NAMALWA (cell line): ENCODE measurements at places on chromosomes 2 and 18.

DNA sequence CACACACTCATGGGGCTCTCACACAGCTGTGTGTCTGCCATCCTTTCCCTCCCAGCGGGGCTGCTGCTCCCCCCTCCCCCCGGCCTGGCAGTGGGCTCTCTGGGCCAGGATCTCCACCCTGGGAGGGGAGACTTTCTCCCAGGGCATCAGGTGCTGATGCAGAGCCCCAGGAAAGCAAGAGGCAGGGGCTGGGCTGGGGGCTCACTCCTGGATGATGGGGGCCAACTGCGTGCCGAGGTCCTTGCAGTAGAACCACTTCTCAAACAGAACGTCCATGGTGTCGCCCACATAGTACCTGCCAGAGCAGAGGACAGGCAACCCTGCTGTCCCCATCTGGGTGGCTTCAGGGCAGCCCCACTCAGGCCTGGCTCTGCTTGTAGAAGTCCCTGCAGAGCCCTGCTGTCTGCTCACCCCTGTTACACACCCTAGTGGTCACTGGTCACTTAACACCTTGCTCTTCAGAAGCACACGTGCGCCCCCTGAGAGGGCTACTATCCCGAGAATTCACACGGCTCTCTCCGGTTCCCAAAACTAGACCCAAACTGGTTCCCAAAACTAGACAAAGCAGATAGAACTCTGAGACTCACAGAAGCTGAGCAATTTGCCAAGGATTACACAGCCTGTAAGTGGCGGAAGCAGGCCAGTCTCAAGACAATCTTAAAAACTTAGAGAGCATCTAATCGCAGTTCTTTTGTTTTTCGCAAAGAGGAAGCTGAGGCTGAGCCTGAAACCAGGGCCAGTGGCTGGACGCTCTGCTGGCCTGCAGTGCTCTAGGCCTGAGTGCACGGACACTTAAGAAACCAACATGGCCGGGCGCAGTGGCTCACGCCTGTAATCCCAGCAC, 6.6 kb upstream of the OXER1 start:
- DNase-seq, result peak; percentile 70

- peak; percentile 60 for DNase-seq
Measured at GRCh38 chr2:120669121-120669952, 66.3 kb upstream of the GLI2 start.

DNA sequence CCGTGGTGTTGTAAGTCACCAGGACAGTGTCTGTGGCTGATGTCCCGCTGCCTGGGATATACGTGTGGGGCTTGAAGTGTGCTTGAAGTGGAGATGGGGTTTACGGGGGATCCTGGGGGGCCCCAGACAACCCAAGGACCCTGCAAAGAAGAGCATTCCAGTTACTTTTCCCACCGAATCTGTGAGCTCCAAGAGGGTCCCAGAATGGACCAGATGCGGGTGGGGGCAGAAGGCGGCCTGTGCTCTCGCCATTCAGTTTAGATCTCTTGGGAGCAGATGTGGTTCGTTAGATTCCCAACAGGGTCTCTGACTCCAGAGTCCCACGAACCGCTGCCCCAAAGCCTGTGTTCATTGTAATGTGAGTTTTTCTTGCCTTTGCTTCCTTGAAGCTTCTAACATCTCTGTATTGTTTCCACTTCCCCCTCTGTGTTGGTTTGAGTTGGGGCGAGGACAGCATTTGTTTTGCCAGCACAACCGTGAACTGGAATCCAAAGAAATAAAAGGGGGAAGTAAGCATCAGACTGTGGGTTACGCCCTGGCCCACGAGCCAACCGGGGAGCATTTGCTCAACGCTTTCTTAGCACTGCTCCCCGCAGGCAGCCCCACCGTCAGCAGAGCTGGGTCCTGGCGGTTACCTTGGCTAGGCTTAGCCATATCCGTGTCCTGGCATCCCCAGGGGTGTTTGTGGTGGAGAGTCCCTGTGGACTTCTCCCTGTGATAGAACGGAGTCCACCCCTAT, 92.1 kb downstream of the SH3BP4 start:
- DNase-seq, result no peak

DNA sequence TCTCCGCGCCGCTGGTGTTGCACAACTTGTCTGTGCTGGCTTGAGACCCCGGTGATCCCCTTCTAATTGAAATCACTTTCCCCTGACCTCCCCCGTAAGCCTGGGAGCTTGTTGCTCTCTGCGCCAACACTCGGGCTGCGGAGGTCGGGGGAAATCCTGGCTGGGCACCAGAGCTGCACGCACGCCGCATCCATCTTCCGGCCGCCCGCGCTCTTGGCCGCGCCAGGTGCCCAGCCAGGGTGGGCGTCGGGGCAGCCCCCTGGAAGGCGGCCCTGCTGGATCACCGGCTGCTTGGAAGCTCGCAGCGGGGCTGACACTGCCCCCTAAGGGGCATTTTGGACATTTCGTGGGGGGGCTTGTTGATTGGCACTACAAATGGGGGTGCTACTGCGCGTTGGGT, 280.3 kb upstream of the SKOR2 start:
- DNase-seq, result no peak

GRCh38 chr2:149061133-149061745, 22.7 kb downstream of the LYPD6B start:
- DNase-seq, result no peak

DNA sequence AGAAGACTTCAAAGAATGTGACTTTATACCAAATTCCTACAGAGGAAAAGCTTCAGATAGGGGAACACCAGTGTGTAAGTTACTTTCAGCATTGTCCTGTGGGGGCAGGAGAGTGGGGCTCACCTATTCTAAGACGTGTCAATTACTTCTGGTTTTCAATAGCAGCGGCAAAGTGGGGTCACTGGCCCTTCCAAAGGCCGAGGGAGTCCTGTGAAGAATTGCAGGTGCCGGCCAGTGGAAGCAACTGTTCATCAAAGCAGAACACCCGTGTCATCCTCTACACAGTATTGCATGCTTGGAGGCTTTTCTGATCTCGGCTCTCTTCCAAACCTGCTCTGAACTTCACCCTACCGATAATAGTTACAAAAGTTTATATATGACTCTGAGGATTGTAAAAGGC, 1176.5 kb upstream of the TMEFF2 start:
- no peak for DNase-seq

DNA sequence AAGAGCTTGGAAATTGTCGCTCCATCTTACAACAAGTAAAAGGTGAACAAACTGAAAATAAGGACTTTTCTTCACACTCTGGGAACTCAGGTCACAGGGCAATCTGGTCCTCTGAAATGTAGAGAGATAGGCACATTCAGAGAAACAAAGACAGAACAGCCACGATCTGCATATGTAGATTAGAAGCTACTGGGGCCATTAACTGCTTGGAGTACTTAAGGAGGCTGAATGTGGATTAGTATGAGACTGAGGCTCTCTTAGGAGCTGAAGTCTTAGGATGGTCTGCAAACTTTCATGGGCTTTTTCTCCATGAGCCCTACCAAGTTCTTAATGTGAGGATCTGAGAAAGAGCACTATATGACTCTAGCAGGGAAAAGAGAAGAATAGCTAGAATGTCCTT, 265.3 kb upstream of the NXPH2 start:
- DNase-seq, result no peak

GRCh38 chr2:152493417-152493816, 158.4 kb downstream of the FMNL2 start:
- no peak for DNase-seq

GRCh38 chr2:135741395-135742324, at the start of gene UBXN4:
UBXN4 (plus strand) TSS chr2:135741855; CDS start chr2:135741930, 75 bp downstream.
- DNase-seq, result peak; percentile 99

- DNase-seq, result no peak
Measured at GRCh38 chr2:203694191-203694590, 12.2 kb upstream of the CD28 start.

GRCh38 chr2:183495589-183496267, 371.5 kb downstream of the NUP35 start:
- peak; percentile 72 for DNase-seq

GRCh38 chr2:96534701-96535181, 1.8 kb upstream of the ARID5A start:
- DNase-seq, result no peak

DNA sequence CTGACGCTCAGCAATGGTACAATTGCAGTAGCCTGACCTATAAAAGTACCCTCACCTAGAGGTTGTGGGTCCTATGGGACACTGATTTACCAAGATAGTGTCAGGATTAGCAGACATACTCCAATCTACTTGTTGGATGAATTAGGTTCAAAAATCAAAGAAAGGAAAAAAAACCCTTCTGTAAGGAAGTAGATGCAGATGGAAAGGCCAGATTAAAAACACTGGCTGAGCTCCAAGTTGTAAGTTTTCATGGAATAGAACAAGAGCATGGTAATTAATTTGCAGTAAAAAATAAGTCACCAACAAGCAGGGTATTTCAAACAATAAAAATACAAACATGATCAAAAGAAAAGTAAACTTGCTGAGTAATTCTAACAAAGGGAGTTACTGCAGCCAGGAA, 26.4 kb downstream of the IDH1 start:
- no peak for DNase-seq

DNA sequence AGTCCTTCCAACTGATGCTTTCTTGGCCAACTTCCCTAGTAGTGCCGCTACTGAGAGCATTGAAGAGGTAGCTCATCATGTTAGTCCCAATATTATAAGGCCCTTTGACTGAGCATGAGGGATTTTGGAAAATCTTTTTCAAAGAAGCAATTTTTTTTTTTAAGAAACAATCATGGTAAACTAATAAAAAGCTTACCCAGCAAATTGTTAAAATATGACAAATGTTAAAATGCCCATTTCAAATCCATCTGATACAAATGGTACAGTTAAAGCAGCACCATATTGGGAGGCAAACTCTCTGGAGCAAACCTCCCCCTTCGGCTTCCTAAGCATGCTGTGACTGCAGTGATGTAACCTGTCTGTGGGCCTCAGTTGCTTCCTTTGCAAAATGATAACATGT, 135.6 kb downstream of the RTN4 start:
- DNase-seq, result no peak

GRCh38 chr2:222897898-222898297, 37.1 kb downstream of the ACSL3 start:
- DNase-seq, result no peak

DNA sequence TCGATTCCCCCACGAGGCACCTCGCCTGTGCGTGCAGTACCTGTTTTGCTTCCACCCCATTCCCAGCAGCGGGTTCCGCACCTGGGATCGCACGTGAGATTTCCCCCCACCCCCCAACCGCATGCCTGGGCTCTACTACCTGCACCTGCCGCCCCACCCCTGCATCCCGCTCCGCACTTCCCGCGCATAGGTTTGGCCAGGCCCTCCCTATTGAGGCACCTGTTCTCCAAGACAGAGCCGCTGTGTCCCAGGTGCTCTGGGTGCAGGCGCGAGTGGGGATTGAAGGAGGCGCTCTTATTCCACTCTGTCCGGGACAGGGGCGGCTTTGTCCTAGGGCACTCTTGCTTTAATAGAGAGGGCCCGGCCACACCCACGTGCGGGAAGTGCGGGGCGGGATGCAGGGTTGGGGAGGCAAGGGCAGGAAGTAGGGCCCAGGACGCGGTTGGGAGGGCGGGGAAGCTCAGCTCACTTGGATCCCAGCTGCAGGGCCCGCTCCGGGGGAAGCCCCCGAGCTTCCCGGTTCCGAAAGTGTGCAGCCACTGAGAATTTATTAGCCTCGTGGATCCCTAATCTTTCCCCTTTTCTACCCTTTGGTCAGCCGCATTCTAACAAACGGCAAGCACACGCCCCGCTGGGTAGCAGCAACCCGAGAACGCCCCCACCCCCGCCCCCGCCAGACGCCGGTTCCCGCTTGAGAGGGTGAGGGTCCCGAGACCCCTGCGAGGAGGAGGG, 670 bp upstream of the MOCOS start:
- no peak for DNase-seq

DNA sequence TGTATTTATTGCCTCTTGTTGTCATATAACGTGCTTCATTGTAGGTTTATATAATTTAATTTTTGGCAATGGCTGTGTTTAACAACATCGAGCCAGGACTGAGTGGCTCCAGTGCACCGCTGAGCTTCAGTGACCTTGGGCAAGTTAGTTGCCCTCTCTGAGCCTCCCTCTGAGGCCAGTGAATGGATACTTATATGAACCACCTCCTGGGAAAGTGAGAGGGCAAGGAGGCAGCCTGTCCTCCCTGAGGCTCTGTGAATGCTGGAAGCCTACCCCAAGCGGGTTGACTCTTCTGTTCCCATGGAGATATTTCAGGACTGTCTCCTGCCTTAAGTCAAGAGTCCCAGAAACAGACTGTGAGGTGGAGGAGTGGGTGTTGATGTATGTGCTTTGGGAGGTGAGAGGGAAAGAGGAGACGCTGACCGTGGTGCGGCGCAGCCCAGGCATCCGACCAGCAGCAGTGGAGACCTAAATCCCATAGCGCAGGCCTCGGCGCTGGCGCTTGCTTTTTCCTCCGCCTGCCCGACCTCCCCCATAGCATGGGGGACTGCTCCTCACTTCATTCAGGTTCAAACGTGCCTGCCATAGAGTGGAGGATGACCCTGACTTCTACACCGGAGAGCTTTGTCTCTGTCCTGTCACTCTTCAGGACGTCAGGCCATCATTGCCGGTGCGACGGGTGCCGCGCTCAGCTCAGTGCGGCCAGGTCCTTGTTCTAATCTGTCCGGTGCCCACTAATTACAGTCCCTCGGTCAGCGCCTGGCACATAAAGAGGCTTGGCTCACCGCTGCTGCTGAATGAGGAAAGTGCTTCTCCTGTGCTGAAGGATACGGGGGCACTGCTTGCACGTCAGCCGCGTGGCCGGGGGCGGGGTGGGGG, 167.3 kb upstream of the HS6ST1 start:
- DNase-seq, result no peak

GRCh38 chr18:47260120-47260923, 8.9 kb upstream of the SKOR2 start:
- DNase-seq, result no peak

GRCh38 chr2:57890464-57890863, 156.1 kb upstream of the VRK2 start:
- no peak for DNase-seq

DNA sequence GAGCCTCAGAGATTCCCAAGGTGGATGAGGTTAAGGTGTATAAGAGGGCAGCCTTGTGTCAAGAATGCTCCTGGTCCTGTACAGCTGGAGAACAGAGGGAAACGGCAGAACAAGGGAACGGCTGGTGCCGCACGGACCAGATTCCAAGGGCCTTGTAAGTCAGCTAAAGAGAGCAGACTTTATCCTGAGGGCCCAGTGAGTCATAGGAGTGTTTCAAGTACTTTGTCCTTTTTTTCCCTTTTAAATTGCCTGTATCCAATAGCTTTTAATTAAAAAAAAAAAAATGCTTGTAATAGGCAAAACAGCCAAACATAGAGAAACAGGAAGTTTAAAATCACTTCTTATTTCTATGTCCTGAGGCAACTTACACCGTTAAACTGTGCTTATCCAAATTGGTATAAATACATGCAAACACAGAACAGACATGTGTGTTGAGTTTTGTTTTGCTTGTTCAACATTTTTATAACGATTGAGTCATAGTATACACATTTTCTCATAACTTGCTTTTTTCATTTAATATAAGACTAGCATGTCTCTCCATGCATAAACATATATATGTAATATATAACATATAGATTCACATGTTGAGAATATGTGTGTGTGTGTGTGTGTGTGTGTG, 42.1 kb upstream of the EVA1A start:
- no peak for DNase-seq

GRCh38 chr2:69241093-69241492, 145.9 kb downstream of the GFPT1 start:
- DNase-seq, result no peak

GRCh38 chr2:152396051-152396511, 61.1 kb downstream of the FMNL2 start:
- DNase-seq, result no peak
